Activated naive CD4-positive, alpha-beta T cell treated with anti-CD3 and anti-CD28 coated beads, Interleukin-2, amount 50 U/mL, for 72 hours (primary cell): ENCODE measurements at places on chromosomes 1 and 21. TPM values are rescaled to one million over a fixed set of nuclear protein-coding genes. Genes with fewer than 3 reads are reported as not detected.

The VANGL1 gene
- total RNA-seq, result 1.4 TPM

The C1orf94 gene
- total RNA-seq, result not detected

The ETV3L gene
- not detected for total RNA-seq

The PMF1 gene
- 120 TPM for total RNA-seq

The OR2L2 gene
- total RNA-seq, result 0.23 TPM

The RORC gene
- total RNA-seq, result 11.3 TPM

The PODN gene
- not detected for total RNA-seq

The PTAFR gene
- total RNA-seq, result 0.06 TPM

The OVAAL gene
- total RNA-seq, result not detected

The OR2L5 gene
- not detected for total RNA-seq

- DNase-seq, result no peak
Measured at GRCh38 chr1:240235521-240236288, 144.0 kb downstream of the FMN2 start.

GRCh38 chr1:211822677-211823407 lies 7.7 kb downstream of the LPGAT1 start:
- DNase-seq, result no peak

DNA sequence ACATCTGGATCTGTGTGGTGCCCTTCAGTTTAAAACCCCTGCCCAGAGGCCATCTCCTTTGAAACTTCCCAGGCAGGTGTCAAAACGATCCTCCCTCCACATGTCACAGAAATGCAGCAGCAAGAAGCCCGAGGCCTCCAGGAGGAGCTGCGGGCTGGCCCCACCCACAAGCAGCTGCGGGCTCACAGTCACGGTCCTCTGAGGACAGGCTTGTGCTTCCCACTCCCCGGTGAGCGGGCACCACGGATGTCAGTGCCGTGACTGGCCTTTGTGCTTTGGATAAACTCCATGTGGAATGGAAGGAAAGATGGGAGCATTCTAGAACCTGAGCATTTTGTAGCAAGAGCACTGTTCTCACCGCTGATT lies 65.8 kb downstream of the SIK1 start:
- no peak for DNase-seq

DNA sequence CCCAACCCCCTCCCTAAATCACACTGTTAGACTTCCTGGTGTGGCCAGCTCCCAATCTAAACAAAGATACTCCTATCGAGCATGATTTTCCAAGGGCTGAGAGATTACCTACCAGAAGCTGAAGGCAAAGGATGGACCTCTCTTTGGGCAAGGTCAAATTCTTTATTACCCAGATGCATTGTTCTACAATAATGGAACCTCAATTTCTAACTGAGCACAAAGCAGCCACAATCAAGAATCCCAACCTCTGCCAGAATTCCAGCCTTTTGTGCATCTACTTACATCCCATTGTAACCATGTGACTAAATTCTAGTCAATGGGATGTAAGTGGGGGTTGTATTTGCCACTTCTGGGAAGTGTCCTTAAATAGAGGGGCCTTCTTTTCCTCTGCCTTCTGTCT lies 24.9 kb upstream of the VPS26C start:
- DNase-seq, result no peak

DNA sequence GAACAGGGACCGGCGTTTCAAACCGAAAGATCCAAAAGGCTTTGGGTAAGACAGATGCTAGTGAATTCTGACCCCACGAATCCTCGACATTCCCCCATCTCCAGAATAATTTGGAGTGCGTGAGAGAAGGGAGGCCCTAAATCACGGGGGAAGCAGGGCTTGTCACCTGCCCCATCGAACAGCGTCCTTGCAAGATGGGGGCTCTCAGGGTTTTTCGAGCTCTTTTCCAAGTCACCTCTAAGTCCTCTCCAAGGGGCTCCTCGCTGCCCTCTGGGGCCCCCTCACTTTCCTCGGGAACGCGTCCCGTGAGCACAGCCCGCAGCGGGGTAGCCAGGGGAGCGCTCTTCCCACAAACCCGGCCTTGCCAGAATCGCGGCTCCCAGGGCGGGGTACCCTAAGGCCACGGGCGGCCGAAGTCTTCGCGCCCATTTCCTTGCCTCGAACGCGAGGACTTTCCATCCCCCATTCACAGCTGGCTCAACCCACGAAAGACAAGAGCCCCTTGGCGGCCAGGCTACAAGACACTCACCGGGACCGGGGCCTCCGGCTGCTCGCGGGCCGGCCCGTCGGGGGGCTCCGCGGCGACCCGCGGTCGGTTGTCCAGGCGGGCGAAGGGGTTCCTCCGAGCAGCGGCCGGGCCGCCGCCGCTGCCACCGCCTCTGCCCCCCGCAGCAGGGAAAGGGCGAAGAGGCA lies 546 bp downstream of the DONSON start:
- DNase-seq, result peak; percentile 28

- no peak for DNase-seq
Measured at GRCh38 chr1:210360852-210361477, 32.3 kb downstream of the HHAT start.

DNA sequence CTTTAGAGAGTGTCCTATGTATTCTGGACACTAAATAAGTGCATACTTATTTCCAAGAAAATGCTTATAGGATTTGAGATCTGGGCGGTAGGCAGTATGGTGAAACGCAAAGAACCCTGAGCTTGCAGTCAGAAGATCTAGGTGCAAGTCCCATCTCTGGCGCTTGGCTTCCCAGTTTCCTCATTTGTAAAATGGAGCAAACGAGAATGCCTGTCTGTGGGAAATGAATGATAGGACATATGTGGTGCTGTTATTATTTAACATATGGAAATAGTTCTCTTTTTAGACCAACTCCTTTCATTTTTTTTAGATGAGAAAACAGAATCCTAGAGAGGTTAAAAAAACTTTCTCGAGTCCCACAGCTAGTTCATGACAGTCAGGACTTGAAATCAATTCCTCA lies 25.2 kb upstream of the ROR1 start:
- DNase-seq, result no peak

DNA sequence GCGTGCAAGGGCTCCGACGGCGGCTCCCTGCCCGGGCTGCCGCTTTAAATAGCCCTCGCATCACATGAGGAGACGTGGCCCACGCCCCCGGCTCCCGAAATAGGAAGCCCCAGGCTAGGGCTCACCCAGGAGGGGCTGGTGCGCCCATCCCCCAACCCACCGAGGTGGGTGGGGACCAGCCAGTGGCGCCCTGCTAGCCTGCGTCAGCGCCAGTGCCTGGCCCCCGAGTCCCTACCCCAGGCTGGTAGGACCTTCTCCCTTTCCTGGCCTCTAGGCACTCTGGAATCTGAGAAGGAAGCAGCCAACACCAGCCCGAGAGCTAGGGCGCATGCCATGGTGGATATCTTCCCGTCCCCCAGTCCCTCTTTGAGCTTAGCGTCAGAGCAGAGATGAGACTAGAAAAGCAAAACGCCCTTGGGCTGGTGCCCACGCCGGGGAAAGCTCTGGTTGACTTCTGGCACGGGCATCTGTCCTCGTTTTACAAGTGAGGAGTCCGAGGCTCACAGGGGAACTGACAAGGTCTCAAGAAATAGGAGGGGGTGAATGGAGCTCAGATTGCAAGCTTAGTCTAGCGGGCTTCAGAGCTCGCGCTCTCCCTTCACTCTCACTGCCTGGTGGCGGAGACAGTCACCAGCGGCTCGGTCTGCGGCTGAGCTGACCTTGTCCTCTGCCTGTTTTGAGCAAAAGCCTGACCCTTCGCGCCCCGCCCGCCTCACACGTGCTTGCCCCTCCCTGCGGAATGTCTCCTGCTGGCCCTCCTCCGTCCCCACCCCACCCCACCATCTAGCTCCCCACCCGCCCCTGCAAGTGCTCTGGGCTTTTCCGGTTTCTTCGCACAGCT lies at the start of gene FABP3:
TSS of gene FABP3 (minus strand) at position 21 of the 841 bp plus-strand sequence. CDS start 62 bp downstream, outside the sequence.
- DNase-seq, result no peak

DNA sequence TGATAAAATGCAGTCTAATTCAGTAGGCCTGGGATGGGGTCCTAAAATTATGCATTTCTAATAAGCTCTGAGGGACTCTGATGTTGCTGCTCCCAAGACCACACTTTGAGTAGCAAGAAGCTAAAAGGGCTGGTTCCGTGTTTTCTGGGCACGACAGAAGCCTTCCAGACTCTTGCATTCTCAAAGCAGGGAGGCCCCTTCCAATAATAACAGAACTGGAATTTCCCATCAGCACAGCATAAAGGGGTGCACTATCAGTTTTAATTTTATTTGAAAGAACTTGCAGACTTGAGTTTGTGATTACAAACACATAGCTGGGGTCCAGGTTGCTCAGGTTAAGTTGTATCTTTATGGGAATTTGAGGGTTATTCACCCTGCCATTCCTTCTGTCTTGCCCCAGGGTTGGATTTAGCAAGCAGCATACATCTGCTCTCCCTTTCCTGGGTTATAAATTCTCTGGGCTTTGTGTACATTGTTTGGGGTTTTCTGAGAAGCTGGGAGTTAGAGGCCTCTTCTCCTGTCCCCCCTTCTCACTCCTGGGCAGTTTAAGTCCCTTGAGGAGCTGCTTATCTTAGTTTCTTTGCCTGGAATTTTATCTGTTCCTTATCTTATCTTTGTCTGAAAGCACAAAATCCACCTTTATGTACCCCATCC lies 94.2 kb upstream of the SLC2A1 start:
- DNase-seq, result no peak

DNA sequence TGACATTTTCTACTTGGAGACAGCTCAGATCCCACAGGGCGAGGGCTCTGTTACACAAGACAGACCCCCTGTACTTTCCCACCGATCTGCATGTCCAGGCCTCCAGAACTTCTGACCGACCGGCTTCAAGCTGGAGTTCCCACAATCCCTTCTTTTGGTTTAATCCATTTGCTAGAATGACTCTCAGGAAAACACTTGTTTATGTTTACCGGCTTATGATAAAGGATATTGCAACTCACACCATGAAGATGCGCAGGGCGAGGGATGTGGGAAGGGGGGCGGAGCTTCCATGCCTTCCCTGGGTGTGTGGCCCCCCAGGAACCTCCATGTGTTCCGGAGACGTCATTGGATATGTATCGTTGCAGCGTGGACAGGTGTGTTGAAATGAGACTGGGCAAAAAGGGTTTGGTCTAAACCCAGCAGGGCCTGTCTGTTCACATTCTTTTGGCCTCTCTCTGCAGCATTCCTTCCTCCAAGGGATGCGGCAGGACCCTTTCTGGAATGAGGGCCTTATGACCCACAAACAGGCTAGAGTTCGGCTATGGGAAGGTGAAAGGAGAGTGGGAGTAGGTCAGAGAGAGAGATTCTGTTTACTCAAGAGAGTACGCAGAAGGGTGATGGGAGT lies 7.5 kb upstream of the IGSF5 start:
- DNase-seq, result no peak

DNA sequence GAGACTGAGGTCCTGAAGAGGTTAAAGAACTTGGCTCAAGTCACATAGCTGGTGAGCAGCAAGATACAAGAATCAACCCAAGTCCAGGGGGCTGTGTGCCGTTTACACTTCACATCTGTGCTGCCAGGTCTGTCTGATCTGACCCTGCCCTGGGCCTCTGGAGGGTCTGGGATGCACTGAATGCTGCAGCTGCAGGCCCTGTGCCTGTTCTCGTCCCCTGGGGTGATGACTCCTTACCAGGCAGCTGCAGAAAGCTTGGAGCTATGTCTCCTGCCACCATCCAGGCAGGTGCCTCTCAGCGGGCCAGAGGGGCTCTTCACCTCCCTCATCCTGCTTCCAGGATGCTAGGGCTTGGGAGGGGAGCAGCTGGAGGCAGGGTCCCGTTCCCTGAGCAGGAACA lies 63.5 kb downstream of the LRRN2 start:
- no peak for DNase-seq

DNA sequence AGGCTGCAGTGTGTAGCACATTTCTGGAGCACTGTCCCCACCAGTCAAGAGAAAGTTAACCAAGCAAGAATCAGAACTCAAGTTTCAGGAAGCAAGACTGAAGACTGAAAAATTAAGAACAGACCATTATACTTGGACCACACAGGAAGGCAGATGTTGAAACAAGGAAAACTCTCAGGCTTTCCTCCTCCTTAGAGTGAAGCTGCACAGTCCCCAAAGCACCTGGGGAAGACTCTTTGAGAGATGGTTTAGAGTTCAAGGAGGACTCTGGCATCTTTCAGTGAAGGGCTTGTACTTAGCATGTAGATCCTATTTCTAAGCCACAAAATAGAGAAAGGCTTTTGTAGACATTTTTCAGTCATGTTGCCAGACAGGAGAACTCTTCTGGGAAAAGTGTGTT lies 113.7 kb upstream of the KCTD3 start:
- DNase-seq, result no peak

- DNase-seq, result no peak
Measured at GRCh38 chr1:183291802-183292514, 105.9 kb downstream of the LAMC2 start.
